ENCODE measurements at places on chromosomes 2 and 18.

GRCh38 chr2:62435720-62436119, 70.3 kb downstream of the TMEM17 start:
- DNase-seq, result no peak

- DNase-seq, result no peak
These were observed 10.0 kb upstream of the CD302 start for GRCh38 chr2:159808032-159808425.

GRCh38 chr2:32990556-32990955, 43.8 kb downstream of the LTBP1 start:
- DNase-seq, result no peak

GRCh38 chr18:66749030-66749429, 145.1 kb upstream of the CDH19 start:
- no peak for DNase-seq

DNA sequence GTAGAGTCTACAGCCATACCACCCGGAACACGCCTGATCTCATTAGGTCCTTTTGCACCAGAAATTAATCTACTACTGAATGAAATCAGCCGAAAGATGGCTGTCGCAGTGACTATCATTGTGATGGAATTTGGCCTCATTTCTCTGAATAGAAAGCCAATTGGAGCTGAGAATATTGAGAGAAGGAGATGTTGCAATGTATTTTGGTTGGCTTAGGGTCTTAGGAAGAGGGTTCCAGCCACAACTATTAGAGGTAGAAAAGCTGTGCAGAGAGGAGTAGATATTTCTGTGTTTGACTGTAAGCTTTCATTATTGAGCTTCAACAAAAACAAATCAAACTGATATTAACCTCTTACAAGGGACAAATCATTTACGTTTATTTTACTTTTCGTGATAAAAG, 98.1 kb downstream of the THSD7B start:
- no peak for DNase-seq

- DNase-seq, result no peak
These were observed 40.8 kb downstream of the SPTBN1 start for GRCh38 chr2:54496920-54497319.

GRCh38 chr2:241652142-241652541, 14.6 kb downstream of the ATG4B start:
- no peak for DNase-seq

GRCh38 chr2:174546519-174547506, 50.8 kb downstream of the WIPF1 start:
- peak; percentile 47 for DNase-seq
